Stimulated activated CD4-positive, alpha-beta T cell treated with anti-CD3 and anti-CD28 coated beads, Interleukin-1b, Interleukin-23, amount 100 ng/mL, for 24 hours (primary cell): ENCODE measurements at places on chromosomes 1 and 21.

- no peak for DNase-seq
These were observed 226.7 kb upstream of the POU3F1 start for GRCh38 chr1:38273196-38273804.

GRCh38 chr21:21767276-21767675 is 769.1 kb downstream of the NCAM2 start:
- DNase-seq: no peak

- DNase-seq: no peak
These were observed 36.2 kb upstream of the ACTRT2 start for GRCh38 chr1:2985067-2985561.

DNA sequence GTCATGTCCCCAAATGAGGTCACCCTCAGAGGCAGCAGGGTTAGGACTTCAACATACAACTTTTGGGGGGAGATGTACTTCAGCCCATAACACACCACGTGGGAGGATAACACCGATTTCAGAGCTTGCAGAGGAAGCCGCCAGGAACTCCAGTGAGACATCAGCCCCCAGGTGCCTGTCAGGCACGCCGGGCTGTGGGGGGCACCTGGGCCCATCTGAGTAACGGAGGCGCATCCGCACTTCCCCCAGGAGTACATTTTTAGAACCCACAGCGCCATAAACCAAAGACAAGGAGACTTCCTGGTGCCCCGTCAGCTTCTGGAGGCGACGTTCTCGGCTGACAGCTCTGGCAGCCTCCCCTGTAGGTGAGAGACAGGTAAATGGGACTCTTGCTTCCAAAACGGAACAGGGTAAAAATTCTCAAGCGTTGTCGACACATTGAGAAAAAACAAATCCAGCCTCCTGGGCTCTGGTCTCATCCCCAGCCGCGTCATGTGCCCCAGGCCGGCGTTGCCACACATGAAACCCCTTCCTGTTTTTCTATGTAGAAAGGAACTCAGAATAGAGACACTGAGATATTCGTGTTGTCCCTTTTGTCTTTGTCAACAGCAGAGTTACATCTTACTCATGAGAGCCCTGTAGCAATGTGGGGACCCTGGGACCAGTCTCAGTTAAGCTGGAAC is 93.3 kb downstream of the PDE9A start:
- no peak for DNase-seq

- no peak for DNase-seq
These were observed 52.6 kb downstream of the LAMC1 start for GRCh38 chr1:183075861-183076260.

GRCh38 chr1:200738327-200738948 is at the start of gene CAMSAP2:
TSS of gene CAMSAP2 (plus strand) at chr1:200738893. CDS start at chr1:200739828, 935 bp downstream.
- DNase-seq: peak; percentile 53

- no peak for DNase-seq
These were observed 609.4 kb upstream of the PKN2 start for GRCh38 chr1:88074661-88075060.

- no peak for DNase-seq
These were observed 124.3 kb upstream of the ESRRG start for GRCh38 chr1:216847397-216848036.

GRCh38 chr1:32068957-32069588 is 3.7 kb upstream of the TMEM39B start:
- DNase-seq: no peak

DNA sequence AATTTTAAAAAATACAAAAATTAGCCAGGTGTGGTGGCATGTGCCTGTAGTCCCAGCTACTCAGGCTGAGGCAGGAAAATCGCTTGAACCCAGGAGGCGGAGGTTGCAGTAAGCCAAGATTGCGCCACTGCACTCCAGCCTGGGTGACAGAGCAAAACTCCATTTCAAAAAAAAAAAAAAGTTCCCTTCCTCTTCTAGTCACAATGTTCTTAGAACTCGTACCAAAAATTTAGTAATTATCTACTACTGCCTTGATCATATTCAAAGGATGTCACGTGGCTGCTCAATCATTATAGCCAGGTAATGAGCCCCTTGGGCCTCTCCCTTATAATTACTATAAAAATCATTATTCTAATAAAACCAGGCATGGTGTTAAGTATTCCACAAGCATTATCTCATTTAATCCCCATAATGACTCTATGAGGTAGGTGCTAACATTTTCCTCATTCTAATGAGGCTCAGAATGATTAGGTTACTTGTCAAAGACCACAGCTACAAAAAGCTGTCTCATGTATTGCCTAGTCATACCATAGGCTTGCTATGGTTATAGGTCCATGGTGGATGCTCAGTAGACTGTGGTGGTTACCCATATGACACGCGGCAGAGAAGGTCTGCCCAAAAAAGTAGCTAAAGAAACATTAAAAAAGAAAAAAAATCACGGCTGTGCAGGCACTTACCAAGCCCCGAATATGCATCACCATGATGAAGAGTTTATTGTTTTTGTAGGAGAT is 15.5 kb upstream of the PPP1R15B start:
- no peak for DNase-seq

- DNase-seq: no peak
These were observed 544 bp downstream of the PPM1J start for GRCh38 chr1:112714313-112715263.

DNA sequence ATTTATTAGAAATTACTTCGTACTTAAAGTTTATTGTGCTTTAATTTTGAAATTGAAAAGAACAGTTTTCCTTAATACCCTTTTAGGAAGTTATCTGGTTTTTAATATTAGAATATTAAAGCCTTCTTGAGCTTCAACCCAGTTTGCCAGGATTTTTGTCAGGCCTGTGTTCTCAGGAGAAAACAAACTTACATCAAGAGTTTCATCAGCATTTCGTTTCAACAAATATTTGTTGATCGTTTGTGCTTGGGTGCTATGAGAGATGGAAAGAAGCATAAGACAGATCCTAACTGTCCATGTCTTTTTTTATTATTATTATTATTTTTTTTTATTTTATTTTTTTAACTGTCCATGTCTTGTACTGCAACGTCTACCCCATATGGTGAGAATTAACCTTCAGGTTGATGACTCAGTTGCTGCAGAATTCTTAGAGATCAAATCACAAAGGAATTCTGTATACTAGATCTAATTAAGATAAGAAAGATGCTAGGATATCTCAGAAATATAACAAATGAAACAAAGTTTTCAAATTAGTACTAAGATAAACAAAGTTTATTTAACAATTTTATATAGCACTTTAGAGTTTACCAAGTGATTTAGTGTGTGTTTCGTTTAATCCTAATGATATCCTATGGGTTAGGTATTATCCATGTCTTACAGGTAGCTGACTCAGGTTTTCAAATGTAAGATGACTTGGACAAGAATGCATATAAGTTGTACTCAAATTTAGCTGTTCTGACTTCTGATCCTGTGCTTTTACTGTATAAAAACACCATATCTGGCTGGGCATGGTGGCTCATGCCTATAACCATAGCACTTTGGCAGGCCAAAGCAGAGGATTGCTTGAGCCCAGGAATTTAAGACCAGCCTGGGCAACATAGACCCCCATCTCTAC is 14.3 kb downstream of the FBXO28 start:
- DNase-seq: no peak

- no peak for DNase-seq
These were observed 82.3 kb upstream of the IFFO2 start for GRCh38 chr1:19038732-19039131.

GRCh38 chr1:107358619-107359327 is 217.9 kb downstream of the NTNG1 start:
- DNase-seq: no peak

DNA sequence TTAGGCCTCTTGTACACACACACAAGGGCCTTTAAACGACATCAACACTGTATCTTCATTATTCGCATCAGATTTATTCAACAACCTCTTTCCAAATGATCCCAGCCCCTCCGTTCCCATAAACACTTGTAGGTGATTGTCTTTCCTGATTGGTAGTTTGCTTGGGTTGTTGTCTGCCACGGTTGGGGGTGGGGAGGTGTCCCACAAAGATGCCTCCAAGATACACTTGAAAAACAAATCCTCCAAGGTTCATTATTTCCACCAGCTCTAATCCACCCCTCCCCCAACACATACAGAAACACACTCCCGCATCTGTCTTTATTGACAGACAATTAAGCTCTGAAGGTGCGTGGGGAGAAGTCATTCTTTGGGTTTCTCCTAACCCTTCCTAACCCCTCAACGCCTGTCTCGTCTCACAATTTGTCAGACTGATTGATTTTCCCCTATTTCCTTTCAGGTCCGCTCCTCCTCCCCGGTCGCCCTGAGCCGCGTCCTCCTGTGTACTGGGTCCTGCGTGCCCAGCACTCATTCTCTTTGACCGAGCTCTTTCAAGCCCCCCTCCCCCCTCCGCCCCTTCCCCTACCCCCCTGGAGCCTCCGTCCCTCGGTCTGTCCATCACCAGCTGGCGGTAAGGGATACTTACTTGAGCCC is 1.4 kb downstream of the WDR26 start:
- no peak for DNase-seq

- DNase-seq: no peak
These were observed 477.6 kb downstream of the SETD4 start for GRCh38 chr21:35582731-35583130.

DNA sequence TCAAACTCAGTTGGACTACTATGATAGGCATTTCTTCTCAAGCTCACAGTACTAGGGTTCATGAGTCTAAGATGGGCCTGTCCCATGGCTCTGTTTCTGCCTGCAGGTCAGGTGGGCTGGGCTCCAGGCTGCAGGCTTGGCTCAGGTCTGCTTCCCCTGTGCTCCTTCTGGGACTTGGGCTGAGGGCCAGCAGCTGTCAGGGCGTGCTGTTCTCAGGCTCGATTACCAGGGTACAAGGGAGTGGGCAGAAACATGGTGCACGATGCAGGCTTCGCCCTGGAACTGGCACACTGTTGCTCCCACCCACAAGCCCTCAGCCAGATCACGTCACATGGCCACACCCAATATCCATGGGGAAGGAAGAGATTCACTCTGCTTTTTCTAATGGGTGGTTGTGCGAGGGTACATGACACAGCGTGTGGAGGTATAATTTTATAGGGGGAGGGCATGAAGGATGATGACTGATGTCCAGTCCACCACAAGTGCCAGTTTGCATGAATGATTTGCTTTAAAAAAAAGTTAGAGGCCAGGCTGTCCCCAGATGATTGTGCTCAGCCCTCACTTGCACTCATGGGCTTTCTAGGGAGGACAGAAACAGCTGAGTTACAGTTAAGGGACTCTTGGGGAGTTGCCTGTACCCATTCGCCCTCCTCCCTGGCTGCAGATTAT is 118.0 kb downstream of the ACTL8 start:
- DNase-seq: no peak

DNA sequence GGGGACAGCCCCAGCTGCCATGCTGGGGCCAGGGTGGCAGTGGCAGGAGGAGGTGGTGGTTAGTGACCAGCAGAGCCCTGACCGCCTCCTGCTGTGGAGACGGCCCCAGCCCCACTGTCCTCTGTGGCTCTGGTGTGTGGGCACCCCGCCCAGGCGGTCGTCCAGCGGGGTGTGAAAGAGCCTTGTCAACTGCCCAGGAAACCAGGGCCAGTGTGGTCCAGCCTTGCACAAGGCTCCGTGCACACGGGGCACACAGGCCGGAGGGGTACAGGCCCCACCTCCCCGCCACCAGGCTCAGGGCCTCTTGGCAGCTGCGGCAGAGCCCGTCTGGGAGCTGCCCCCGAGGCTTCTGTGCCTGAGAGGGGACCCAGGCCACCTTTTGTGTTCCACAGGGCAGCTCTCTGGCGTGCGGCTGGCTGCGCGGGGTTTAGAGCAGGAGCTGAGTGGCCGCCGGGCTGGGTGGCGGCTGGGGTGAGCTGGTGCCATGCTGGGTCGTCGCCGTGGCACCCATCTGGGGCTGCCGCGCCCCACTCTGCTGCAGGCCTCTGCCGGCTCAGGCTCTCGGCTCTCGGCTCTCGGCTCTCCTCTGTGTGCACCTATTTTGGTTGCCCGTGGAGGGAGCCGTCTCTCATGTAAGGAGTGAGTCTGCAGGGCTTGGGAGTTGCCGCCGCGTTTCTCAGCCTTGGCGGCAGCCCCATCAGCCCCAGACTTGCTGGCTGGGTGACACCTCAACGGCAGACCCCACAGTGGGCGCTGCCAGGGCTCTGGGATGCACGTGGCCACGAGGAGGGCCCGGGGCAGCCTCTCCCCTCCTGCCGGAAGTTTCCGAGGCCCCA is 36.1 kb downstream of the SLX9 start:
- DNase-seq: no peak

DNA sequence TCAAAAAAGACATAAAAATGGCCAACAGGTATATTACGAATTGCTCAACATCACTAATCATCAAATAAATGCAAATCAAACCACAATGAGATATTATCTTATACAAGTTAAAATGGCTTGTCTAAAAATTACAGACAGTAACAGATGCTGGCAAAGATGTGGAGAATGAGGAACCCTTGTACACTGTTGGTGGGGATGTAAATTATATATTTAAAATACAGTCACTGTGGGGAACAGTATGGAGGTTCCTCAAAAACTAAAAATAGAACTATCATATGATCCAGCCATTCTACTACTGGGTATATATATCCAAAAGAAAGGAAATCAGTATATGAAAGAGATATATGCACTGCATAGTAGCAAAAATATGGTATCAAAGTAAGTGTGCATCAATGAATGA is 1037.2 kb upstream of the B3GALT2 start:
- no peak for DNase-seq

DNA sequence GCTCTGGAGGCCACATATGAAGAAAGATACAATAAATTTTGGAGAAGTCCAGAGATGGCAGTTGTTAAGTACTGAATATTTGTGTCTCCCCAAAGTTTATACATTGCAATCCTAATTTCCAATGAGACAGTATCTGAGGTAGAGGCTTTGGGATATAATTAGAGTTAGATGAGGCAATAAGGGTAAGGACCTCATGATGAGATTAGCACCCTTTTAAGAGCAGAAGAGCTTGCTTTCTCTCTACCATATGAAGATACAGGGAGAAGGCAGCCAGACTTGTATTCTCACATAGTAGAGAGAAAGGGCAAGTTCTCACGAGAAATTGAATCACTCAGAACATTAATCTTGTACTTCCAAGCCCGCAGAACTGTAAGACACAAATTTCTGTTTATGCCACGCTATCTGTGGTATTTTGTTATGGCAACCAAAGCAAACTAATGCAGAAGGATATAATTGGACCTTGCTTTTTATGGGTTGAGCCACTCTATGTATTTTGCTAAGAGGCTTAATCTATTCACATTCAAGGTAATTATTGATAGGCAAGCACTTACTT is 430.1 kb downstream of the KCNT2 start:
- no peak for DNase-seq

DNA sequence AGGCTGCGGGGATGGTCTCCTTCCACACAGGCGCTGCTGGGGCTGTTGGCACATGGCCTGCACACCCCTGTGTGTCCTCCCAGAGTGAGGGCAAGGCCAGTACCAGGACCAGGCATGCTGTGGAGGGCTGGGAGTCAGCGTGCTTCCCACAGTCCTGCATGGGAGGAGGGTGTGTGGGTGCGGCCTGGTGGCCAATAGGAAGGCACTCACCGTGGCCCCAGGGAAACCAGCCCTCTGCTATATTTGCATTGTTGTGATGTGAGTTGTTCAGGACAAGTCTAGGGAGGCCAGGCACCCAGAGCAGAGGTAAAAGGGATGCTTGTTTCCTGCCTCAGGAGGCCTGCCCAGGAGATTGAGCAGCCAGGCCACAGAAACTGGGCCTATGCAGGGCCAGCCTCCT is 59.5 kb downstream of the S100B start:
- no peak for DNase-seq

GRCh38 chr1:175887521-175887920 is 144.1 kb upstream of the TNR start:
- no peak for DNase-seq
